ENCODE measurements at places on chromosomes 6 and 20. TPM values are rescaled to one million over a fixed set of nuclear protein-coding genes. Genes with fewer than 3 reads are reported as not detected.

CASS4 gene
- total RNA-seq, result 0.12 TPM

GRCh38 chr20:13008761-13009681 is at the start of gene SPTLC3:
TSS of gene SPTLC3 (plus strand) at chr20:13008972. CDS start at chr20:13009268, 296 bp downstream.
- DNase-seq, result peak; percentile 53
- H3K27me3 ChIP-seq, result no peaks in the 10 kb centered on the region
- no peak within 1 kb of the TSS for H3K4me3 ChIP-seq
- H3K27ac ChIP-seq, result no peak within 1 kb of the TSS
- no peaks in the 10 kb centered on the region for H3K36me3 ChIP-seq
- H3K4me1 ChIP-seq, result peaks cover 16% of the 10 kb centered on the region

GRCh38 chr20:37729452-37729851 is 35.6 kb downstream of the CTNNBL1 start:
- H3K36me3 ChIP-seq, result no peaks in the 10 kb centered on the region
- H3K27me3 ChIP-seq, result no peaks in the 10 kb centered on the region
- no peak for DNase-seq

DNA sequence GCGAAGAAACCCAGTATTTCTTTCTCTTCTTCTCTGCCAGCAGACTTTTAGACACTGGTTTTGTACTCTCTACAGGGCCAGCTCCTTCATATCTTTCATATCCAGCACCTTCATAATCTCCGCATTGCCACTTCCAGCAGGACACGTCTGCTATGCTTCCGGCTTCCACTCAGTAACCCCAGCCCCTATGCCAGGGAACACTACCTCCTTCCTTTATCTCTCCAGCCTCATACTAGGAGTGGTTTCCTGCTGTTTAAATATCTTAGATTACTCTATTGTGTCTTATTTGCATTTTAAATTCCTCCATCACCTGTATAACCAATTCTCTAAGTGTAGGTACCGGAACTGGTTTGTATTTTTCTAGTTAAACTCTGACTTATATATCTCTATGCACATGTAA is 667.8 kb upstream of the ID4 start:
- no peak overlapping the region for H3K4me3 ChIP-seq
- H3K27me3 ChIP-seq, result no peaks in the 10 kb centered on the region
- H3K36me3 ChIP-seq, result no peaks in the 10 kb centered on the region
- no peaks in the 10 kb centered on the region for H3K4me1 ChIP-seq
- H3K27ac ChIP-seq, result no peak overlapping the region

FOXQ1 gene
- total RNA-seq, result not detected

DNA sequence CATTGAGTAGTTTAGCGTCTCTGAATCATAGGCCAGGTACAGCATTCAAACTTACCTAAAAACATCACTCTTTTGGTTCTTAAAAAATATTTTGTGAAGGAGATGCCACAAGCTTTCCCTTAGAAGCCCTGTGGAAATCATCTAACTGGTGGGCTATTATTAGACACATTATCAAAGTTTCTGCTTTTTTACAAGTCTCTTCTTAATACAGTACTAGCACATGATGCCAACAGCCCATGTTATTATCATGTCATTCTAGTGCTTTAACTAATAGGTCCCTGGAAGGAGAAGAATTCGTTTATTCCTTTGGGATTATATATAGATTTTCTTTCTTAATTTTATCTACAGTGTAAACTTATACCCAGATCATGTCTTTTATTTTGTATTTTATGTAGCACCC is 146.0 kb upstream of the PTPRK start:
- no peak for DNase-seq
- no peaks in the 10 kb centered on the region for H3K36me3 ChIP-seq
- no peak overlapping the region for H3K4me3 ChIP-seq
- H3K27ac ChIP-seq, result no peak overlapping the region

SYNDIG1 gene
- total RNA-seq, result 7.4 TPM

BFSP1 gene
- 5.0 TPM for total RNA-seq

DNA sequence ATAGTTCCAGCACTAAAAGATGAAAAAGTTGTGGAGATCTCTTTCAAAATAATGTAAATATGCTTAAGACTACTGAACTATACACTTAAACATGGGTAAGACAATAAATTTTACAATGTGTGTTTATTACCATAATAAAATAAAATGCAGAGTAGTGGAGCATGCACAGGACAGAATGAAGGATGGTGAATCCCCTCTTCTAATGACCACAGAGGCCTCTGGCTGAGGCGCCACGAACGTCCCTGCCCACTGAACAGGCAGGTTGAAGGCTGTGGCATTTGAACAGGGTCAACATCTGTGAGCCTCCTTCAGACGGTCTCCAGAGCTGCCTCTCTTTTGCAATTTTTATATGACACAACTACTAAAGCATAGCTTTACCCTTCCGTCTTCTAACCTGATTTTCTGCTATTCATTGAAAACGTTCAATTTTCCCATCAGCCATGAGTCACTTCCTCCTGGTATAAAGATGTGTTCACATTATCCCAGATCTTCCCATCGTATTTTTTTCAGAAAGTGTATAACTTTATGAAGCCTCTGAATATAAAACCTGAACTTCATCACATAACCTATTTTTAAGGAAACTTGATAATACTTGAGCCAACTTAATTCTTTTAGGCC is 37.8 kb downstream of the ADGRF4 start:
- H3K36me3 ChIP-seq, result no peaks in the 10 kb centered on the region
- no peak for DNase-seq
- H3K27me3 ChIP-seq, result no peaks in the 10 kb centered on the region
- H3K4me1 ChIP-seq, result peaks cover 42% of the 10 kb centered on the region
